ENCODE measurements at places on chromosomes 7 and 10.

- no peak for DNase-seq
These were observed 118.1 kb upstream of the RHEB start for GRCh38 chr7:151637781-151638261.

DNA sequence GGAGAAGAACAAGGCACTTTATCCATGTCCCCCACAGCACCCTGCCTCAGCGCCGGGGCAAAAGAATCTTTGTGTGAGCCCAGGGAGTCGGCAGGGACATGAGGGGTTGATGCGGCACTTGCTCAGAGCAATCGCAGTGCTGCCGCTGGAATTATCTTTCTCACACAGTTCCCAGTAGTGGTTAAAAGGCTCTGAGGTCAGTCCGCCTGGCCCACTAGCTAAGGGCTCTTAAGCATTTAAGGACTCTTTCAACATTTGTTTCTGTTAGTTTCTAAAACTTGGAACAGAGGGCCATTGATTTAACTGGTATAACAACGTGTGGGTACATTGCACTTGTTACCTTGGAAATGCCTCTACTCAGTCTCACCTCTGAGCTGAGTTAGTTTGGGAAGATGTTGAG lies 208.0 kb upstream of the C7orf33 start:
- no peak for DNase-seq

- no peak for DNase-seq
These were observed 39.7 kb downstream of the MTPAP start for GRCh38 chr10:30309403-30309802.

GRCh38 chr7:84161398-84161797 lies 33.2 kb downstream of the SEMA3A start:
- no peak for DNase-seq

GRCh38 chr7:93249491-93250148 lies 17.5 kb downstream of the VPS50 start:
- no peak for DNase-seq

DNA sequence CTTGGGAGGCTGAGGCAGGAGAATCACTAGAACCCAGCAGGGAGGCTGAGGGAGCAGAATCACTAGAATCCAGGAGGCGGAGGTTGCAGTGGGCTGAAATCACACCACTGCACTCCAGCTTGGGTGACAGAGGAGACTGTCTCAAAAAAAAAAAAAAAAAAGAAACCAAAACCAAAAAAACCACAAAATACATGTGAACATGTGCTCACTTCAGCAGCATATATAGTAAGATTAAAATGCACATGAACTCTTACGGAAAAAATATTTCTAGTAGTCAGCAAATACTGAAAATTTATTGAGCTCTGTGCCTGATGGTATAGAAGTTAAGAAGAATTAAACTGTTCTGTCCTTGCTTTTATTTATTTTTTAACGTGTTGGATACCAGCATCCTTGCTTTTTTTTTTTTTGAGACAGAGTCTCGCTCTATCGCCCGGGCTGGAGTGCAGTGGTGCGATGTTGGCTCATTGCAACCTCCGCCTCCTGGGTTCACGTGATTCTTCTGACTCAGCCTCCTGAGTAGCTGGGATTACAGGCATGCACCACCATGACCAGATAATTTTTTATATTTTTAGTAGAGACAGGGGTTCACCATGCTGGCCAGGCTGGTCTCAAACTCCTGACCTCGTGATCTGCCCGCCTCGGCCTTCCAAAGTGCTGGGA lies 9.6 kb upstream of the ZNF487 start:
- no peak for DNase-seq

DNA sequence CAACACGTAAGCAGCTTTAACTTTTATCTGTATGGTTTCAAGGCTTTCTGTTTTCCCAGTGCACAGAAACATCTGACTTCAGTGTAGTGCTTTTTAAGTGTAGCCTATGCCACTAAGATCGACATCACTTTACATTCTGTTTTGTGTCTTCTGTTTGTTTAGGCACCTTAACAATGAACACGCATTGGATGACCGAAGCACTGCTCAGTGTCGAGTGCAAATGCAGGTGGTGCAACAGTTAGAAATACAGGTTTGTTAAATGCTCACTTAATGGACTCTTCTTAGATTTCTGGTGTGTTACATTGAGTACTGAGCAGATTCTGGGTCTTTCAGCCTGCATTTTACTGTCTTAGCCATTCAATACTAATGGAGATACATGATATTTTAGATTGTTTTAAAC lies 237.4 kb downstream of the FOXP2 start:
- peak; percentile 81 for DNase-seq

DNA sequence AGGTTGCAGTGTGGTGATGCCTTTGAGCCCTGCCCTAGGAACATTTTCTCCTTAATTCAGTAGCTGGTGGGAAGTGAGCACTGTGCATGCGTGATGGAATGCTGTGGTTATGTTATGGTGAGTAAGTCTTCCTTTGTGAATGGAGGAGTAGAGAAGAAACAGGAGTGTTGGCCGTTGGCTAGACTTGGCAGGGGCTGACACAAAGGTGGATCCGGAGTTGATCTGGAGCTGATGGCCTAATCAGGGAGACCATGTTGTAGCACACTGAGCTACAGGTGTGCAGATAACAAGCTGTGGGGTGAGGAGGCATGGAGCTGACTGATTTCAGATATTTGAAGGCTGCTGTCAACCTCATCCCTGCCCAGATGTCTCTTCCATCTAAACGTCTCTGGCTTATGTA lies 122.3 kb downstream of the CNNM2 start:
- no peak for DNase-seq

GRCh38 chr7:107838816-107839565 lies 36.0 kb upstream of the SLC26A3 start:
- DNase-seq: no peak

DNA sequence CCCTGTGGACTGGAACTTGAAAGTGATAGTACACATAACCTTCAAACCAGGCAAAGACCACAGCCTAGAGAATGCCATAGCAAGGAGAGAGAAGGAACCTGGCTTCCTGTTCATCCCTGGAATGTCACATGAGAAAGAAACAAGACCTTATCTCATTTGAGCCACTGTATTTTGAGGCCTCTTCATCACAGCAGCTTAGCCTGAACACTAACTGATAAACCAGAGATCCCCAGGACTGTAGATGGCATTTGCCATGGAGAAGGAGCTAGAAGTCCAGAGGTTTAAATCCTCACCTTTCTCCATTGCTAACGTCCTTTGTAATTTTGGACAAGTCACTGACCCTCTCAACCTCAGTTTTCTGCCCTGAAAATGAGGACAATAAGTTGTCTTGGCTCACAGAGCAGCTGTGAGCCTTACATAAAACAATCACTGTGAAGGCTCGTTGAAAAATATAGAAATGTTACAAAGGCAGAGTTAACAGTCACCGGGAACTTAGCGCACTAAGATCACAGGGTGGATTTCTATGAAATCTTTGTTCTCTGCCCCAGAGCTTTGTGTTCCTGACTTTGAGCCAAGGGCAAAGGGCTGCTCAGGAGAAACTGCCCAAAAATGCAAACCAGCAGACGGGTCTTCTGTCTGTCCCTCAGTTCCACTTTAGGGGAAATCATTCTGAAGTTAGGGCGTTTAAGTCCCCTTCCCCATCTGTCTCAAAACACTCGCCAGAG lies 197.0 kb downstream of the USP6NL start:
- no peak for DNase-seq

DNA sequence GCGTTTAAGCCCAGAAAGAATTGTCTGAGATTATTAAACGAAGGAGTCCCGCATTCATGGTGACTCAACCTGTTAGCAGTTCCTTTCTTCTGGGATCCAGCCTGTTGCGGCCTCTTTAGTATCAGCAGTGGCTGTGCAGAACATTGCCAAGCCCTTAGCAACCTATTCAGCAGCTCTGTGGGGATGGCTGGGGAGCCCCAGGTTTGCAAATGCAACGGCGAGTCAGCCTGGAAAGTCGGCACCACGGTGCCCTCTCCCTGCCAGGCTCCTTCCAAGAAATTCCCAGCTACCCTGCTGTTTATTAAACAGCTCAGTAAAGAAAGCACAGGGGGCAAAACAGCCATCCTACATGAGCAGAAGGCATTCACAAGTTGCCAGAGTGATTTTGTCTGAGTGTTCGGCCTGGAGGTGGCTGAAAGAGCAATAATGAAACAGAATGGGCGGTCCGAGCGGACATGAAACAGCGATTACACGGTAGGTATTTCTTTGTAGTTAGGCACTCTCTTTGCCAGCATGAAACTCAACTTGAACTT lies 198.3 kb downstream of the BAMBI start:
- no peak for DNase-seq

DNA sequence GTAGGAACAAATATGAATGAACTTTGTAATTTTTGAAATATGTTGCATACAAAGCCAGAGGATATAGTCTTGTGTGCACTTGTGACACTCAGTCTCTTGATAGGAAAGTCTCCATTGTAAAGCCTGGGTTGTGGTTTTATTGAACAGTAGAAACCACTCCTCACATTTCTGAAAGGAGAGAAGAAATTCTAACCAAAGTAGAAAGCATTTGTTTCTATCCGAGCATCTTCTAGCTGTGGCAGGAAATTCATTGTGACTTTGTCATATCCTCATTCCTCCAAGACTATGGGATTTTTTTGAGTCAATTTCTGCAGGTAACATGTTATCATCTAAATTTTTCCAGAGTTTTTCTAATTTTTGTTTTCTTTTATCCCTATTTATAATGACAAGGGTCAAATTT lies 55.5 kb upstream of the NCF1 start:
- no peak for DNase-seq

- no peak for DNase-seq
These were observed 30.1 kb upstream of the CD36 start for GRCh38 chr7:80608336-80608735.

DNA sequence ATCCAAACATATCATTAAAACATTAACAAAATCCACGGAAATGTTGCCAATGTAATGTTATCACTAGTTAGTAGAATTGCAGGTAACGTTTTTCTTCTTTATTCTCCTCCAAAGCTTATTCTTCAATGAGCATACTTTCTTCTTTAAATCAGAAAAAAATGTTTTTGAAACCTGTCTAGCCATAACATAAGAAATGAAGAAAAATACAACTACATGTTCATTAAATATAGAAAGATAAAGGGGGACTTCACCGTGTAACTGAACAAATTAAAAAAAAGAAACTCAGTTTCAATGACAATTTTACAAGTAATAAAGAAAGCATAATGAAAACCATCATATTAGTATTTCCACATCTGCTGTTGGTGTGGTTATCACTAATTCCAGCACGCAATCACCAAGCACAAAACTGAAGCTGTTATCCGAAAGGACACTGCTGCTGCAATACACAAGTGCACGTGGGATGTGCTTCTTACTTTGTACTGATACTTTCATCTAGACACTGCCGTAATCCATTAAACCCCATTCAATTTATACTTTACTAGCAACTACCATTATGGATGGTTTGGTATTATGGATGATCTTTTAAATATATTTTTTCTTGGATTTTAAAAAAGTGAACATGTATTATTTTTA lies 9.6 kb downstream of the ESYT2 start:
- DNase-seq: no peak

GRCh38 chr10:77904100-77904840 lies 22.3 kb downstream of the DLG5 start:
- no peak for DNase-seq

Measured in DMS153 (cell line).